Right renal cortex interstitium (tissue), 3 donors: ENCODE measurements at places on chromosomes 7 and 10.

DNA sequence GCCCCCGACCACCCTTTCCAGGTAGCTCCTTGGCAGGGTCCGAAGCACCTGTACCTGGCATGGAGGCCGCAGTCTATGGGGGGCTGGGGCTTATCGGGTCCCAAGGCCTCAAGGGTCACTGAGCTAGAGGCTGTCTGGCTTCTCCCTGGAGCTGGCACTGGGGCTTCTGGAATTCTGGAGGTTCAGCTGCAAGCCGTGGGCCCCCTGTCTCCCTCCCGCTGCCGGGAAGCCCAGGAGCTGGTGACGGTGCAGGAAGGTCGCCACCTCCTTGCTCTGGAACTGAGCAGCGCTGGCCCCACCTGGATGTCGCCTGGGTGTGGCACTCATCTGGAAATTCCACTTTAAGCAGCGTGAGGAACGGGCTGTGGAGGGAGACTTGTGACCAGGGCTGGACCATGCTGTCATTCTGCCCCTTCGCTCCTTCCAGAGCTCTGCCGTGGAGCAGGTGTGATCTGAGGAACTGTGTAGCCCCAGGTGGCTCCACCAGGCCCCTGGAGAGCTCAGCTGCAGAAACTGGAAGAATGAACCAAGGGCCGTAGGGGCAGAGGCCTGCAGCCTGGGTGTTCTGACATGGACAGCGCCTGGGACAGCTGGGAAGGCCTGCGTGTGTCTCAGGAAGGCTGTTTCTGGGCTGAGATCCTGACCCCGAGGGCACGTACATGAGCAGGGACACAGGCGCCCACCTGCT is 129.7 kb upstream of the PPP2R2D start:
- no peak for DNase-seq

DNA sequence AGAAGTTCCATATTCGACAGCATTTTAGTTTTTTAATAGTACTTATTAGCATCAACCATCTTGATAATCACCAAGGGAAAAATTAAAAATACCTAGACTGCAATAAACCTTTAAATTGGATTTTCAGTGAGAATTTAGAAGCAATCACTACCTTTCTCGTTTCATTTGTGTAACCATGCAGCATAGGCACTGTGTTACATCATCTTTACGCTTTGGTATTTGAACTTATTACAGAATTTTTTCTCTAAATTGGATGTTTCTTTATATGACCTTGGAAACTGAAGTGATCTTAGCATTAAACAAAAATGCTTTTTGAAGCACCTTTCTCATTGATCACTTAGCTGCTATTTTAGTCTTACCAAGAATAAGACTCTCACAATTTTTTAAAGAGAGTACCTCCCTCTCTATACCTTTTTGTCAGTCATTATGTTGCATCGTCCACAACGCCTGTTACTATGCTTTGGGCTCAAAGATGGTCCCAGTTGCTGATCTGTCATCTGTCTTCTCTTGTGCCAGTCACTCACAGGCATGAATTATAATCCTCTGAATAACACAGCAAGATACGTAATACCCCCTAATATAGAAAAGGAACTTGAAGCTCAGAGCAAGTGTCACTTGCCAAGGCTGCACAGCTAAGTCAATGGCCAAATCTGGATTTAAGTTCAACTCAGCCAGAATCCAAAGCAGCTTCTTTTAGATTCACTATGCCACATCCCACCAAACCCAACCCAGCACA is 19.6 kb upstream of the ASCC1 start:
- no peak for DNase-seq

DNA sequence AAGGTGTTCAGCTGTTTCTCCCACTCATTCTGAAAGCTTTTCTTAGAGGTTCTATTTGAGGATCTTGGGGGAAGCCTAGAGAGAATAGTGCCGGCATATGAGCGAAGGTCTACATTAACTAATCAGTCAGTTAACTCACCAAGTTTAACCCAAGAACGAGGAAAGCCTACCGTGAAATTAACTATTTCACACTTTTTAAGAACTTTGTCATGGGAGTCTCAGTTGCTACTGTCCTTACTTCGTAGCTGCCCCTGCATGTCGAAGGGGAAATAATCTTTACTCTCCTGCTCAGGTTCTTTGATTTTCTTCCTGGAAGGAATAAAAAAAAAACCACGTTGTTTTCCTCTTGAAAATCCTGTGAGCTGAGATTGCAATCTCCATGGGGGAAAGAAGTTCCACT is 115.1 kb downstream of the FRMD4A start:
- DNase-seq = no peak

- DNase-seq = no peak
These were observed 21.0 kb upstream of the C10orf90 start for GRCh38 chr10:126691456-126691855.

GRCh38 chr10:124092860-124093773 is at the start of gene CHST15:
CHST15 (minus strand) TSS chr10:124093598; CDS start chr10:124046212, 47,386 bp downstream.
- DNase-seq = no peak

- no peak for DNase-seq
These were observed 104.4 kb upstream of the FGFR2 start for GRCh38 chr10:121702351-121703320.

DNA sequence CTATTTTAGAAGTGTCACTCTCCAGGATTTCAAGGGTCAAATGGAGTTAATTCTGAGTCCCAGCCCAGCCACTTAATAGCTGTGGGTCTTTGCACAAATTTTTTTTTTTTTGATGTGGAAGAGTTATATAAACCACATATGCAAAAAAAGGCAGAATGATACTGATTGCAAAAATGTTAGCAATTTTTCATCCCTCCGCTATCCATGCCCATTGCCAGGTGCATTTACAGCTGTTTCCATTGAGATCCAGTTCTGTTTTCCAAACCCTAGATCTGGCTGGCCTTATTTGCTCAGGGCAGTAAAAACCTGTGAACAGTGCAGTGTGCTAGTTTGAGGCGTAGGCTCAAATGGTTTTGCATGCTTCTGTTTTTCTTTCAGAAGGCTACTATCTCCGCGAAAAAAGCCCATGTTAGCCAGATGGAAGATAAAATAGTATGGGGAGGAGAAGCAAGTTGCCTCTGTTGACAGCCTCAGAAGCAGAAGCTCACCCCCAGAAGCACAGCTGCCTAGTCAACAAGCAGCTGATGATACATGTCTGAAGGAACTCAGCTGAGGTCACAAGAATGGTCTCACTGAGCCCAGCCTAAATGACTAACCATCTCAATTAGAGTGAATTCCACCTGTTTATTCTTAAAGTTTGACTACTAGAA is 997 bp upstream of the ZNF138 start:
- no peak for DNase-seq

DNA sequence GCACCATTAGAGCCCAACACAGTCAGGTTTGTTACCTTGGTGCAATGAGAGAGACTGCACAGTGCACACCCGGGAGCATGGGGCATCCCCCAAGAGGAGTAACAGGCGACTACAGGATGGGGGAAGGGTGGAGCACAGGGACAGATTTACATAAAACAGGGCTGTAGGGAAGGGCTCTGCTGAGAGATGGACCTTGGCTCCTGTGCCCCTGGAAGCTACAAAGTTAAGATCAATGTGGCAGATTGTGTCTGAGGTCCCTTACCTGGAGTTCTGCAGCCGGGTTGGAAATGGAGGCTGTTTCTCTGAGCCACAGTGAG is 13.7 kb upstream of the SLC18A3 start:
- no peak for DNase-seq

GRCh38 chr7:152907042-152907761 is 147.7 kb downstream of the ACTR3B start:
- no peak for DNase-seq

GRCh38 chr10:15316871-15317464 is 54.1 kb downstream of the FAM171A1 start:
- DNase-seq = no peak

- DNase-seq = peak; percentile 18
These were observed 961.5 kb downstream of the PCDH15 start for GRCh38 chr10:53839440-53840039.

DNA sequence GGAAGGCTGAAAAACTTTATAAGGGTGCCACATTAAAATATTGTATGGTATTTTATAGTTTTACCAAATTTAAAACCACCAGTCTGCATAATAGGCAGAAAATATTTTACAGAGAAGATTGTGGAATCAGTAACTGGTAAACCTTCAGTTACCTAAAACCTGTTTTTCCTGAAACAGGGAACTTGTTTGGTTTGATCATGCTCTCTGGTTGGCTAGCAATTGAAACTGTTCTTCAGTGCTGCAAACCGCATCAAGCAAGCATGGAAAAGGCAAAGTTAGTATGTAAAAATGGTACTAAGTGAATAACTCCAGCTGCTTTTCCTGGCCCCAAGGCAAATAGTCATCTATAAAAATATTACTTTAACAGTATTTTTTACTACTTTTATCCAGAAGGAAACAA is 316.9 kb upstream of the LRRN3 start:
- no peak for DNase-seq

GRCh38 chr10:86340176-86340990 is 26.2 kb downstream of the GRID1 start:
- no peak for DNase-seq

DNA sequence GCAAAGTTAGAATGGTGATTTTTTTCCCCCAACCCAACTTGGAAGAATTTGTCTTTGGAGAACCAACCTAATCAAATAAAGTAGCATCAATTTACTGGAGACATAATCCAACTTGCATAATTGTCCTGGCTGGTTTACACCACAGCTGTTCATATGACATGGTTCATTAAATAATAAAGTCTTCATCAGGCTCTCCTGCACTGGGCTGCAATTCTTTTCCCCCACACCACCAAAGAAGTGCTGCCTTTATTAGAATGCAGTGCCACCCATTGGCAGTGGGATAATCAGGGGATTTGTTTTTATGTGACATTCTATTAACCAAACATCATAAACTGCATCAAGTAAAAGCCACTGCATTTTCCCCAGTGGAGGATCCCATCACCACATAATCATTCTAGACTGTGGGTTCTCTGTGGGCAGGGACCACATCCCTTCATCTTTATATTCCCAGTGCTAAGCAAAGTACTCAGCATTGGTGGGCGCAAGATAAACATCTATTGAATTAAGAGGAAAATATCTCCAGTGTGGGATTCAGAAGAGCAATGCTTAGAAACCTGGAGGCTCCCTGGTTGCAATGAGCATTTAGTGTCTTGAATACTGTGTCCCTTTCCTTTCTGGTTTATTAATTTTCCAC is 322.0 kb downstream of the KCNMA1 start:
- no peak for DNase-seq

DNA sequence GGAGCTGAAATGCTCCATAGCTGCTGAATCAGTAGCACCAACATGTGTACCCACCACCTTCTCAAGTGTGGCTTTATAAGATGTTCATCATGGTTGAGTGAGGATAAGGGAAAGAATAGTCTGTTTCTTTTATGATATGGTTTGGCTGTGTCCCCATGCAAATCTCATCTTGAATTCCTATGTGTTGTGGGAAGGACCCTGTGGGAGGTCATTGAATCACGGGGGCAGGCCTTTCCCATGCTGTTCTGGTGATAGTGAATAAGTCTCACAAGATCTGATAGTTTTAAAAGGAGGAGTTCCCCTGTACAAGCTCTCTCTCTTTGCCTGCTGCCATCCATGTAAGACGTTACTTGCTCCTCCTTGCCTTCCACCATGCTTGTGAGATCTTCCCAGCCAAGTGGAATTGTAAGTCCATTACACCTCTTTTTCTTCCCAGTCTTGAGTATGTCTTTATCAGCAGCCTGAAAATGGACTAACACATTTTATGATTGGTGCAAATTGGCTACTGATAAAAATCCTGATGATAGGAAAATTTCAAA is 799.9 kb downstream of the TNS3 start:
- no peak for DNase-seq

- no peak for DNase-seq
These were observed 11.4 kb upstream of the RBM20 start for GRCh38 chr10:110632591-110633215.

GRCh38 chr10:70303730-70304129 is 19.9 kb upstream of the NPFFR1 start:
- DNase-seq = no peak

DNA sequence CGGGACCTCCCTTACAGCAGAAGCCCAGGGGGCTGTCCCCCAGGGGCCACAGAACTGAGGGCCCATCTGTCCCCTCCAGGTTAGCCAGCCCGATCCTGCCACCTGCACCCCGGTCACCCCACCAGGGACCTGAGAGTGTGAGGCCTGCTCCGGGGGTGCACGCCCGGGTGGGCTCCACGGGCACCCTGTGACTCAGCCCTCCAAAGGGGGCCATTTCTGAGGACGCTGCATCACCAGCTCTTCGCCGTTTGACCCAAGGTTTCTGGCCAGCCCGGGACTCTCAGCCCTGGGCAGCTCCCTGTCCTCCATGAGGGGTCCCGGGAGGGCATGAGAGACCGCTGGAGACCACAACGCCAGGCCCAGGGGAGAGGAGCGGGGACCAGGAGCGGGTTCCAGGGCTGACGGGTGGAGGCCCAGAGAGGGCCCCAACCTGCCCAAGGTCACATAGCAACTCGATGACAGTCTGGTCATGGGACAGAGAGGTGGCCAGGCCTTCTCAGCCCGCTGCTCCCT is 79.3 kb downstream of the ELFN1 start:
- no peak for DNase-seq

- DNase-seq = no peak
These were observed 354.0 kb downstream of the ARL4A start for GRCh38 chr7:13041368-13041988.

GRCh38 chr7:106282390-106282789 is 2.4 kb downstream of the NAMPT start:
- DNase-seq = no peak

GRCh38 chr7:47483604-47484273 is 98.2 kb downstream of the TNS3 start:
- DNase-seq = no peak

DNA sequence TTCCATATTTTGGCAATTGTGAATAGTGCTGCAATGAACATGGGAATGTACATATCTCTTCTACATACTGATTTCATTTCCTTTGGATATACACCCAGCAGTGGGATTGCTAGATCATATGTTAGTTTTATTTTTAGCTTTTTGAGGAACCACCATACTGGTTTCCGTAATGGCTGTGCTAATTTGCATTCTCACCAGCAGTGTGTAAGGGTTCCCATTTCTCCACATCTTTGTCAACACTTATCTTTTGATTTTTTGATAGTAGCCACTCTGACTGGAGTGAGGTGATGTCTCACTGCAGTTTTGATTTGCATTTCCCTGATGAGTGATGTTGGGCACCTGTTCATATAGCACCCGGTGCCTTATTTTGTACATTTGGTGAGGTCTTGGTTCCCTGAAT is 519.6 kb downstream of the REEP3 start:
- no peak for DNase-seq
